ENCODE measurements at places on chromosomes 13 and 19. TPM values are rescaled to one million over a fixed set of nuclear protein-coding genes. Genes with fewer than 3 reads are reported as not detected.
A peak's percentile ranks its signal among the peaks of the same experiment; 100 is the strongest.

- DNase-seq, result peak; percentile 40
These were observed 319.5 kb downstream of the SHISA2 start for GRCh38 chr13:25732111-25732865.

DNA sequence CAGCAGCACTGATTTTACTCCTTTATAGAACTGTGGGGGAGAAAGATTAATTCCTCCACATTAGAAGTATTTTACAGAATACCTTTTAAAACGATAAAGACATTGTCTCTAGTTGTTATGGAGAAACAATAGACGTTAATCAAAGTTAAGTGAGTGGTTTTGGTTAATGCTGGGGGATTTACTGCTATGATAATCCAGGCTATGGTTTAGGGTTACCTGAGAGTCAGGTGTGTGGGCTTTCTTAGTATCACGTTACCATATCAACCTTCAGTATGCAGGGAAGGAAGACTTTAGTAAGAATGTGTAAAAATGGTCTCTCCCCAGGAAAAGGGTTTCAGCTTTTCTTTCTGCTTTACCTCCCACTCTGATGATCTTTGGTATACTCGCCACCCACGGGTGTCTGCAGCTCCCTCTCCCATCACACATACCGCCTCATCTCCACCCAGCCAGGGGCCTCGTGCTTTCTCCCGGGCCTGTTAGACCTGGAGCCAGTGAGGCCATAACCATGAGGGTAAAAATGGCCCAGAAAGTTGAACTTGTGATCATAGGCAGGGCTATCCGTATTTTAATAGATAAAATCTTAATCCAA lies 45.6 kb upstream of the WDFY2 start:
- no peak for DNase-seq

DNA sequence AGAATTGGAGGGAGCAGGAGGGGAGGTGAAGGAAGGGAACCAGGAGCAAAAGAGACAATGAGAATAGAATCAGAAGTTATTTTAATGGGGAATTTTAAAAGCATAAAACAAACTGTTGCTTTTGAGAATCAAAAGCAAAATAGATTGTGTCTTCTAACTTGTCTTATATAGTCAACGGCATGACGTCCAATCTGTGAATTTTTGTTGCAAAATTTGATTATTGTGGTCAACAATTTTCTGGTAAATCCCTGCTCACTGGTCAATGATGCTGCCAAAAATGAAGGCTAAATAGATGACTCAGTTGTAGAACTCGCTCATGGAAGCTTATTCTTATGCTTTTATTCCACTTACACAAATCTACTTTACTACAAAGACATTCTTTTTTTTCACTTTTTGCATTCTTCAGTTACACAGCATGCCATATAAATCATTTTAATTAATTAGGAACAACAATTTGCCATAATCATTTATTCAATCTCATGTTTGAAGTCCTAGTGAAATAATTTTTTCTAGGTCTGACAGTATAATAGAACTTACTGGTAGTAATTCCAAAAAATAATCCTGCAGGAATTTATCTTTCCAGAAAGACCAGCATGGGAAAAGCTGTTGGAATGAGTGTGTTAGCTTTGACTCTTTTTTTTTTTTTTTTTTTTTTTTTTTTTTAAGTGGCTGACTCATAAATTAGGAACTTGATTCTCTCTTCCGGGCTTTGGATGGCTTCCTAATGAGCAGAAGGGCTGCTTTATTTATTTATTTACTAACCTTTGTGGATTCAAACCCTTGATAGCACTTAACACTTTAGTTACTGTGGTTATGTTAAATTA lies 256.9 kb downstream of the SPRY2 start:
- peak; percentile 95 for DNase-seq

- DNase-seq, result no peak
These were observed 5.7 kb upstream of the ZNF284 start for GRCh38 chr19:44066305-44066704.

DNA sequence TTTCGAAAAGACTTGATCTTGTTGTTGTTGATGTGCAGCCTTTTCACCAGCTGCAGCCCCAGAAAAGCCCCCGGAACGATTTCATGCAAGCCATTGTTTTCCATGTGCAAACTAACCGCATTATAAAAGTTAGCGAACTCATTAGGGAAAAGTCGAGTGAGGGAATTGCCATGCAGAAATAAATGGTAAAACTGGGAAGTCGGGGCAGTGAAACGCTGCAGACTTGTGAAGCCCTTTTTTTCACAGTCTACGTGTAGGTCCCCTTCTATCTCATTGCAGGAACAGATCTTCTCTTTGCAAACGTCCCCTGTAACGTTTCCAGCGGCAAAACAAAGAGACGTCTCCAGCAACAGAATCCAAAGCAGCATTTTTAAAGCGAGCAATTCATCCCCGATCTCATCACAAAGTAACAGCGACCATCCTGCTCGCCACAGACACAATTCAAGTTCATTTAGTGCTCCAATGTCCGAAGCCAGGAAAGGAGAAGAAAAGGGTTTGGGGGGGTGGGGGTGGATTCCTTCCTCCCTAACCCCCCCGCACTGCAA lies 1.1 kb downstream of the SLITRK1 start:
- DNase-seq, result no peak

DNA sequence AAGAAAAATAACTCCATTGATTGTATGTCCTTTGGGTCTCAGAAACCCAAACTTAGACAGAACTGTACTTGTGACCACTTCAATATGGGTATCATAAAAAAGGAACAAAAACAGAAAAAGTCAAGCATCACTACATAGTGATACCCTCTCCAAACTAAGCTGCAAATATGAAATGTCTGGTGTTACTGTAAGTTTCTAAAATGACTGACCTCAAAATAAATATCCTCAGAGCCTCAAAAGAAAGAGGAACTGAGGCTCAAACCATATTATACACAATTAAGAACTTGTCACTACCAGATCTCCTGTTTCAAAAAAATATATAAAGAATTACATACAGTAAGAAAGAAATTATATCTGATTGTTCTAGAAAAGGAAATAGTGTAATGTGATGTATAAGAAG lies 787.9 kb upstream of the KLHL1 start:
- no peak for DNase-seq

- no peak for DNase-seq
These were observed 10.2 kb upstream of the NOP53 start for GRCh38 chr19:47735131-47735530.

ZNF541 gene
- total RNA-seq, result not detected

PROZ gene
- not detected for total RNA-seq

TEX101 gene
- total RNA-seq, result not detected

FCER2 gene
- total RNA-seq, result not detected

Data from fibroblast of lung (primary cell).